ENCODE measurements at places on chromosomes 4 and X. TPM values are rescaled to one million over a fixed set of nuclear protein-coding genes. Genes with fewer than 3 reads are reported as not detected.

DNA sequence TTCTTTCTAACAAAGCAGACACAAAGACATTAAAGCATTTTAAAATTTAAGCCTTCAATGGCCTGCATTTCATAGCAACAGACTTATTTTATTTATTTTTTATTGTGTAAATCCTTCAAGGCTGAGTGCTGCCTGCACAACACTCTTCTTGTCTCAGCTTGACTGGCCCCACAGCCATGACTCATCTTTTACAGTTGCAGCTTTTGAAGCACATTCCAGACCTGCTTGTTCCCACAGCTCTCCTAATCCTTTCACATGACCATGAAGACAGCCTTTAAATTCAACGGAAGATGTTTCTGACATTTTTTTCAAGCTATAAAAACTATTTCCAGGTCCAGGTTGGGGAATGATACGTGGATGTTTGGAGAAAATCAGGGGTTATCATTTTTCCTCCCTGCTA lies 276.9 kb upstream of the TACR3 start:
- peak; percentile 17 for DNase-seq

DNA sequence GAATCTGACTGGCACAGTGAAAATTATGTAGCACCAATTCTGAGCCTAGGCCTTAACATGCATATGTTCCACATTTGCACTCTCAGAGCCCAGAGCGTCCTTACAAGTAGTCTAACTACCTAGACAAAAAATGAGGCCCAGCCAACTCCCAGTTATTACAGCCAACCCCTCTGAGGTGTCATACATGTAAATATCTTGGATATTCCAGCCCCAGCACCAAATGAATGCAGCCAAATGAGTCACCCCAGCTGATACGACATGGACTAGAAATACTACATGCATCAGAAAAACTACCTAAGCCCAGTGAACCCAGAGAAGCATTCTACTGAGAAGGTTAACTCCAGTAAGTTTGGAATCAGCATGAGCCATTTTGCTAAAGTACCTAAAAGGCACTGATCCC lies 145.1 kb downstream of the STPG2 start:
- no peak for DNase-seq

DNA sequence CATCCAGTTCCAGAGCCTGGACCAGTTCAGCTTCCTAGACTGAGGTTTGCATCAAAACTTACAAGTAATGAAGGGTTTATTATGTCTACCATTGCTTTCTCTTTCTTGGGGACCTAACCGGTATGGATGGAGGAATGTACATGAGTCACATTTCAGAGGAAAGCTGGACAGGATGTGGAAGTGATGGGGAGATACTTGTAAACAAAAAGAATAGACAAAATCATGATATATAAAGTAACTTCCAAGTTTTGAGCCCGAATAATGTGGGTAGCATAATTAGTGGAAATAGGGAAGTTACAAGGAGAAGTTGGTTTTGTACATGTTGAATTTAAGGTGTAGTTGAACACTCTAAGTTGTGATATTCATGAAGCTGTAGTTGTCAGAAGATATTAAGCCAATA lies 15.0 kb downstream of the FNIP2 start:
- no peak for DNase-seq

DNA sequence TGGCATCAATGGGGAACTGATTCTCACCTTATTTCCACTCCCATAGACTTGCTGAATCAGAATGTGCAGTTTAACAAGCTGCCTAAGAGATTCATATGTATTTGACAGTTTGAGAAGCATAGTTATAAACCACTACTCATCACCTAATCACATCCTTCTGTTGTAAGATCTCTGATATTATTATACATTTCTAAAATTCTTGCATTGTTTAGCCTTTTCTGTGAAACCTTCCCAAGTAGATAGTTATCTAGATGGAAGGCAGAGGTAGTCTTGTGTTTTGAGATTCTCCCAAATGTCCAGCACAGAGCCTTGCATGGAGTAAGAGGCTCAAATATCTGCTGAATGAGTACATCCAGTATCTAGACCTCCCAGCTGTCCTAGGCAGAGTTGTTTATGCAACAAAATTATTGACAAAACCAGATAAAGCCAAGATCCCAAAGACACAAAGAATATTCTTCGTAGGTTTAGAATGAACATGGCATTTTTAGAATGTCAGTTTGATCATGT lies 227.3 kb downstream of the KDR start:
- DNase-seq = no peak

GRCh38 chr4:133887723-133888122 lies 313.9 kb downstream of the PABPC4L start:
- DNase-seq = no peak

GRCh38 chrX:48957477-48957826 lies at the start of gene OTUD5:
TSS of gene OTUD5 (minus strand) at chrX:48957607. CDS start at chrX:48957570, 37 bp downstream.
- DNase-seq = peak; percentile 61

DNA sequence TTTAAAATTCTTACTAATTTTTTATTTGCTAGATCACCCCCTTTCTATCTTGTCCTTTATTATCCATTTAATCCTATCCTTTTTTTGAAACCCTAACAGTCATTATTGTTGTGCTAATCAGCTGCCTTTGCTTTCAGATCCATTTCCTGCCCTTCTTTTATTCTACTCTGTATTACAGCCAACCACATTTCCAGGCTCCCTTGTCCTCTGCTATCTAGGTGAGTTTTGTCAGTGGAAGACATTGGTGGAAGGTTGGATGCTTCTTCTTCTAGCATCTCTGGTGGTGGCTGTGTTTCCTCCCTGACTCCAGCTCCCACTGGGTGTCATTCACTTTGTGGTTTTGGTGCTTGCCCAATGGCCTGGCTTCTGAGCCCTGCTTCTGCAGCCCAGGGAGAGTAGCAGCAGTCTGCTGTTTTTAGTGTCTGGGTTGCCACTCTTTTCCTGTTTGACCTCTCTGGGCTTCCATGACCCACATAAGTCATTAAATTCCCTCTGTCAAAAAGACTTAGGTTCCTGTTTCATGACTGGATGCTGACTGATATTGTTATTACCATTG lies 225.2 kb upstream of the PGRMC2 start:
- DNase-seq = no peak

DNA sequence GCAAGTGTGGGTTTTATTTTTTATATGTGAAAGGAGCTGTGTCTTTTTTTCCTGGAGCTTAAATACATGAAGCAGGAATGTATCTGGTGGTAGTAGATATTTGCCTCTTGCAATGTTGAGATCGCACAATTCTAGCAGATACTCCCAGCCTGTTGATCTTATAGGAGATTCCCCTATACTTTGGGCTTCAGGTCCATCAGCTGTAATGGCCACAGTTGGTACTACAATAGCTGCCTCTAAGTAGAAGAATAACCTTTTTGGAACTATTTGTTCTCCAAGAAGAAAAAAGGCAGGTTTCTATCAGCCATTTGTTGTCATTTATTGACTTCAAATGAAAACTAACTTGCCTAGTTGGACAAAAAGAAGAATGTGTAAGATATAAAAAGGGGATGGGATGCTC lies 37.7 kb downstream of the LIMCH1 start:
- no peak for DNase-seq

DNA sequence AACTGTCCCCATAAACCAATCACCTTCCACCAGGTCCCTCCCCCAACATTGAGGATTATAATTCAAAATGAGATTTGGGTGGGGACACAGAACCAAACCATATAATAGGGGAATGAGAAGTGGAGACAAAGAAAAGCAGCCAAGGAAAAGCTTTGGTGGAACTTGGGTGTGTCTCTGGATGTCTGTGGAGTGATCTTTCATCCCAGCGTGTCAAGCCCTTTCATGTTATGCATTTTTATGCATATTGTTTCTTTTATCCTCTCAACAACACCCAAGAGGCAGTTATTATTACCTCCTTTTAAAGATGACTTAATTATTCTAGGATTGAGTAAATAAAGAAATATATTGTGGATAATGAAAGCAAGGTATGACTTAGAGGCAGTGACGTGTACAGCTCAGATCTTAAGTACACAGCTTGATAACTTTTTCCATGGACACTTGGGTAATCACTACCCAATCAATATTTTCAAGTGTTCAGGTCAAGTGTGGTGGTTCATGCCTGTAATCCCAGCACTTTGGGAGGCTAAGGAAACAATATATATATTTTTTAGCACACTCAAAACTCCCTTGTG lies 42.6 kb upstream of the HOPX start:
- DNase-seq = no peak

- DNase-seq = no peak
Observed at GRCh38 chr4:156773648-156774357, 197.8 kb downstream of the PDGFC start.

DNA sequence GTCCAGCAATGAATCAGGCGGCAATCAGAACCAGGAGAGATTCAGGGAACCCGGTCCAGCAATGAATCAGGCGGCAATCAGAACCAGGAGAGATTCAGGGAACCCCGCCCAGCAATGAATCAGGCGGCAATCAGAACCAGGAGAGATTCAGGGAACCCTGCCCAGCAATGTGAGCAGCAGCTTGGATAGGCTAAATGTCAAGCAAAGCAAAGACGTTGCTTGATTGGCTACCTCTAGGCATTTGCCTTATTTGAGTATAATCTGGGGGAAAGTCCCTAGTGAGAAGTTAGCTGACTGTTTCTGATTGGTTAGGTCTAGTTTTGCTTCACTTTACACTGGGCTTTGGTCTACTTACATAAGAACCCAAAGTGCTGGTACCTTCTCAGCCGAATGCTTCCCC lies 1212.2 kb upstream of the TENM3 start:
- DNase-seq = no peak

DNA sequence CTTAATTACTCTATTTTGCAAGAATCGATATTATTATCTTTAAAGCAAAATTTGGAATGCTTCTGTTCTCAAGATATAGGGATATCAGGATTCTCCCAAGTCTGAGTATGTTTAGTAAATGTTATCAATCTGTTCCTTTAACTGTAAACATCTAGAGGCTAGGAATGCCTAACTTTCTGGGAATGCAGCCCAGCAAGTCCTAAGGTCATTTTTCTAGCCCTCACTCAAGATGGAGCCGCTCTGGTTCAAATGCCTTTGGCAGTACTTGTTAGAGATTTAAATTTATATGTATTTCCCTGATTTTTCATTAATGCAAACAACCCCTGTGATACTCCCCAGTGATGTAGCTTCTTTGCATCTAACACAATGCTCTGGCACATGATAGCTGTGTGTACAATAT lies 623.8 kb upstream of the LCORL start:
- DNase-seq = no peak

- DNase-seq = no peak
Observed at GRCh38 chr4:116925900-116926457, 159.4 kb downstream of the TRAM1L1 start.

GRCh38 chrX:3527166-3527565 lies 180.7 kb upstream of the MXRA5 start:
- DNase-seq = no peak

DNA sequence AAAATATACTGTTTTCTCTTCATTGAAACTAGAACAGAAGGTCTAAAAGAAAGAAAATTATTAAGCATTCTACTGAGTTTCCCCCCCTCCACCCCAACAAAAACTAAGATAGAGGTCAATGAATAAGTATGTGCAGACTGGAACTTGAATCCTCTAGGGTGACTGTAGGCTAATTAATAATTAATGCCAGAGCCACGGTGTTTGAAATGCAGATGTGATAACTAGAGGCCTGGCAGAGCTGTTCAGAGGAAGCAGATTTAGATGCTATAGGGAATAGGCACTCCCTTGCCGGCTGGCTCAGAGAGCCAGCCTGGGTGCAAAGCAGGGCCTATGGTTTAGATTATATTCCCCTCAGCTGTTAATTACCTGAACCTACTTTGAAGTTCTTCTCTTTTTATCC lies 12.2 kb upstream of the POU3F4 start:
- no peak for DNase-seq

GRCh38 chrX:153394612-153395011 lies 6.5 kb downstream of the PNMA6E start:
- DNase-seq = no peak

DNA sequence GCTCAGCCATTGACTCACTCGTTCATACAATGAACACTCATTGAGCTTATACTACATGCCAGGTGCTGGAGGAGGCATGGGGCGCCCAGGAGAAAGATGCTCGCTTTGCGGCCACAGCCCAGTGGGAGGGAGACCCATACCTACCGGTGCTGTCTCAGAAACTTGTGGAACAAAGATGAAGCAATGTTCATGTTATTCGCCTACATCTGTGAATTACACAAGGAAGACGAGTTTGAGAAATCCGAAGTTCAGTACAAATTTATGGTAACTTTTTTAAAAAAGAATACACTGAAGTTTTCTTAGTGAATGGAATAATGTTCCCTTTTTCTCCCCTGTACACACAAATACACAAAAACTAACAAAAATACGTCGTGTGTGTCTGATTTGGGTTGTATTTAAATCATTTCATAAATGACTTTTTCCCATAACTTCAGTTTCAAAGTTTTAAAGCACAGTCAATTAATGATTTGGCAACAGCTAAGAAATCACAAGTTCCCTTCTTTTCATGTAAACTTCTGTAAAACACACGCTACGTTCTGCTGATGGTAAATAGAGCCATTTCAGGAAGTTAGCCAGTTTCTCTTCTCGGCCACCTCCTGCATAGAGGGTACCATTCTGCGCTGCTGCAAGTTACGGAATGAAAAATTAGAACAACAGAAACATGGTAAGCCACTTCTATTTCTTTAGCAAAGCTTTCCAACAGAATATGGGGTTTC lies at the start of gene TLR8:
TSS of gene TLR8 (plus strand) at position 575 of the 716 bp plus-strand sequence. CDS start at position 662, 87 bp downstream.
- no peak for DNase-seq

GRCh38 chr4:94523617-94524016 lies 71.9 kb downstream of the PDLIM5 start:
- DNase-seq = no peak

GRCh38 chr4:39054497-39054896 lies 7.5 kb upstream of the KLHL5 start:
- DNase-seq = no peak

DNA sequence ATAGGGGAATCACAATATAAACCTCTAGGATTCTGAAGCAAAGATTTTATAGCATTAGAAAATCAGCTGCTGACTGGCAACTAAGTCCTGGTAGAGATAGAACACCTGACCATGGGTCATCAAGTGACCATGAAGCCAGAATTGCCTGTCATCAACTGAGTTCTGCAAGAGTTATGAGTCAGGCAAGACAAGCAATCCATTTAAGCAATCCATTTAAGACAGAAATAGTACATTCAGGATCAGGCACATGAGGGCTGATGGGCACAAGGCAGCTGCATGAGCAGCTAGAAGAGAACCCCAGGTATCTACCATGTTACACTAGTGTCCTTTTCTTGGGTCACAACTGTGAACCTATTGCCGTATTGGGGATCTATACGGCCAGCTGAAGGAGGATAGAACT lies 98.9 kb downstream of the SPRY1 start:
- no peak for DNase-seq

- no peak for DNase-seq
Observed at GRCh38 chr4:93072292-93072691, 756.3 kb upstream of the ATOH1 start.

Gene SMIM43
- total RNA-seq = not detected

Gene SLC25A31
- total RNA-seq = not detected

Gene PLS3
- 52.4 TPM for total RNA-seq

Gene AR
- 4.2 TPM for total RNA-seq

Gene FAM47E
- total RNA-seq = 5.8 TPM

Gene NDNF
- 0.26 TPM for total RNA-seq

Gene PHEX
- total RNA-seq = not detected

Gene TMEM175
- 36.1 TPM for total RNA-seq

Gene HPF1
- 57.5 TPM for total RNA-seq
